Esophagus muscularis mucosa (tissue), 4 donors: ENCODE measurements at places on chromosomes 2 and 18. TPM values are rescaled to one million over a fixed set of nuclear protein-coding genes. Genes with fewer than 3 reads are reported as not detected.

The C1D gene
- 29.4 TPM for total RNA-seq

The TSGA10 gene
- 4.4 TPM for total RNA-seq

GRCh38 chr2:45993476-45993991 lies 303.7 kb upstream of the EPAS1 start:
- H3K36me3 ChIP-seq: peaks cover 9% of the 10 kb centered on the region
- DNase-seq: peak; percentile 92
- peaks cover 42% of the 10 kb centered on the region for H3K4me1 ChIP-seq

The ALPI gene
- not detected for total RNA-seq

- H3K36me3 ChIP-seq: no peaks in the 10 kb centered on the region
- H3K27me3 ChIP-seq: no peaks in the 10 kb centered on the region
- H3K27ac ChIP-seq: no peak overlapping the region
- no peaks in the 10 kb centered on the region for H3K4me1 ChIP-seq
Measured at GRCh38 chr2:228268756-228269155, 87.3 kb upstream of the SPHKAP start.

The USP14 gene
- 42.8 TPM for total RNA-seq
